CD4-positive, alpha-beta T cell treated with Interleukin-1 beta for 1 hour (primary cell): ENCODE measurements at places on chromosomes 3 and 15.

GRCh38 chr3:88940296-88940695 is 167.1 kb upstream of the EPHA3 start:
- no peak for DNase-seq

DNA sequence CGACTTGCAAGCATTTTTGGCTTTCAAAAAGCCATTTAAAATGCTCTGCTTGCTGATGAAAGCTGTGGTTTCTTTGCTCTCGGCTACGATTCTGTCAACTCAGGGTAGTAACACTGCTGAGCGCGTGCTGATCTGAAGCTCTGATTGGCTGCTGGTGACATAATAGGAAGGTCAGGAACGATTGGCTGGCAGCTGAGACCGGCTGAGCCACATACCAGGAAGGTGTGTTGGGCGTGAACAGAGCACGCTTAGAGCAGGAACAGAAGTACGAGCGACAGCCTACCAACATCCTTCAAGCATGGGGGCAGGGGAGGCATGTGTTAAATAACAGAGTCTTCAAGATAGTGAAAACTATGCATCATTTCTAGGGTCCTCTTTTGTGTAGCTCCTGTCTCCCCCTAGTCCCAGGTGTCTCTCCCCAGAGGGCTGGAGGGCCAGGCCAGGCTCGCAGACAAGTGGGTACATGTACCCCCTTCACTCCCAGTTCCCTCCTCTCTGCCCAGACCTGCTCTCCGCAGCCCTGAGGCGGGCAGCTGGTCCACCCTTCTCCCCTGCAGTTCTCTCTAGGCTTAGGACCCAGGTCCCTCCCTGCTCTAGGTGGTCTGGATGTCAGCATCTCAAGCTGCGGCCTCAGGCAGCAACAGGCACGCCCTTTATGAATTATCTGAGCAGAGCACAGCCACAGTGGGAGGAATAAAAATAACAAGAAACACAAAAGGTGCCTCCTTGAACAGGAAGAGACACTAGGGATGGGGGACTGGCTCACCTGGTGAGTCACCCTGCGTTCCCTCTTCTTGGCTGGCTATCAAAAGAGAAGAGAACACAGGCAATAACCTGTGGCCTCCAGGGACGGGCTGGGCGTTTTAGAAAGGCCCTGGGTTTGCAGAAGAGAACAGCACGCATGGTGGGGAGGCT is 76.0 kb downstream of the TAMM41 start:
- peak; percentile 87 for DNase-seq

DNA sequence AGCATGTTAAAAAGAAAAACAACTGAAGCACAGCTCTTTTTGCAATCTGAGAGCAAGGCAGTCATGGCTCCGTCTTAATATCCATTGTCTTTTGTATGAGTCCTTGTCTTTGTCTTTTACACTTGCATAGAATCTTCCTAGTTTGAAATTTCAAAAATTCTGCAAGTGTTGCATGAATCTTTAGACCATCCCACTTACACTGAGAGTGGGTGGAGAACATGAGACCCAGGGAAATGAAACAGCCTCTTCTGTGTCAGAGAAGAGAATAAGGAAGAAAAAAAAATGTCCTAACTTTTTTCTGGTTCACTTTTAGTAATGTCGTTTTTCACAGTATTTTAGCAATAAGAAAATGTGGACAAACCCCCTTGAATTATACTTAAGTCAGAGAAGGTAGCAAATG is 12.1 kb upstream of the DCLK3 start:
- DNase-seq, result no peak

DNA sequence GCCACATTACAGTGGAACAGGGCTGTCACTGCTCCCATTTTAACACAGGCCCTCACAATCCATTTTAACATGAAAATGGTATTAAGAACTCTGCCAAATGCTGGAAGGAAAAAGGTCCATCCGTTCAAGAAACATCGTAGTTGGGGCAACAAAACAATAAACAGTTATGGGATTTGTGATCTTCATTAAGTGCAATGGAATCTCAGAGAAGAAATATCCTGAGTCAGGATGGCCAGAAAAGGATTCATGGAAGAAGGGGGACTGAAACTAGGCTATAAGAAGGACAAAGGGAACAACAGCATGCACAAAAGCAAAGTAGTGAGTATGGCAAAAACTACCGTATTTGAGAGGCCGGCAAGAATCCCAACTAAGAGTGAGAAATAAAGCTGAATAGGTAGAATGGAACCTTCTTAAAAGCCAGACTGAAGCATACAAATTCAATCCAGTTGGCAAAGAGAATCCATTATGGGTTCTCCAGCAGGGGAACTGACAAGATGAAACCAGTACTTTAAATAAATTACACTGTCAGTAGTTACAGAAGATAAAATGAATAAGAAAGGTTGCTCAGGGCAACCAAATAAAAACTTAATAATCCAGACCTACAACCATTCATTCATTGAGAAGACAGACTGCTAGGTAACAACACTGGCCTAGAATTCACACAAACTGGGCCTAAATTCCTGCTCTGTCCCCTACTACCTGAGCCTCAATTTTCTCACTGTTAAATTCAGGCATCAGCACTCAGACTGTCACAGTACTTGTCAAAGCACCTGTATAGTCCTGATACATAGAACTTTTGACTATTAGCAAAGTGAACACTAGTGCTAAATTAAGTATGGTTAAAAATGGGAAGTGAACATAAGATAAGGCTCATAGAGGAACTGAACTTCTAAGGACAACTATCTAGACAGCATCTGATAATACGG is 6.3 kb downstream of the TBL1XR1 start:
- no peak for DNase-seq
